ENCODE measurements at places on chromosomes 1 and 21. TPM values are rescaled to one million over a fixed set of nuclear protein-coding genes. Genes with fewer than 3 reads are reported as not detected.

Gene KDF1
- total RNA-seq = 20.2 TPM

Gene KIAA1614
- 1.1 TPM for total RNA-seq

Gene AKR7A3
- total RNA-seq = 0.57 TPM

Gene S100A14
- total RNA-seq = 881 TPM

Gene TAF13
- total RNA-seq = 123 TPM

Gene MTHFR
- total RNA-seq = 18.8 TPM

Gene GNG4
- not detected for total RNA-seq

Gene RABGGTB
- total RNA-seq = 139 TPM

Gene PGLYRP3
- total RNA-seq = 4.7 TPM

Gene GJA4
- not detected for total RNA-seq
